NCI-H510A (cell line): ENCODE measurements at places on chromosomes 4 and X.

GRCh38 chrX:123169247-123169901, 14.7 kb upstream of the GRIA3 start:
- DNase-seq, result no peak

- DNase-seq, result no peak
These were observed 329.6 kb upstream of the CLNK start for GRCh38 chr4:11014199-11014598.

GRCh38 chr4:186807808-186808629, 84.4 kb upstream of the FAT1 start:
- DNase-seq, result no peak

- DNase-seq, result no peak
These were observed 304.9 kb upstream of the KLF3 start for GRCh38 chr4:38359113-38359512.

- no peak for DNase-seq
These were observed 566.4 kb upstream of the DIPK2B start for GRCh38 chrX:45766981-45767501.

- DNase-seq, result no peak
These were observed 69.4 kb downstream of the PDS5A start for GRCh38 chr4:39908284-39908683.

DNA sequence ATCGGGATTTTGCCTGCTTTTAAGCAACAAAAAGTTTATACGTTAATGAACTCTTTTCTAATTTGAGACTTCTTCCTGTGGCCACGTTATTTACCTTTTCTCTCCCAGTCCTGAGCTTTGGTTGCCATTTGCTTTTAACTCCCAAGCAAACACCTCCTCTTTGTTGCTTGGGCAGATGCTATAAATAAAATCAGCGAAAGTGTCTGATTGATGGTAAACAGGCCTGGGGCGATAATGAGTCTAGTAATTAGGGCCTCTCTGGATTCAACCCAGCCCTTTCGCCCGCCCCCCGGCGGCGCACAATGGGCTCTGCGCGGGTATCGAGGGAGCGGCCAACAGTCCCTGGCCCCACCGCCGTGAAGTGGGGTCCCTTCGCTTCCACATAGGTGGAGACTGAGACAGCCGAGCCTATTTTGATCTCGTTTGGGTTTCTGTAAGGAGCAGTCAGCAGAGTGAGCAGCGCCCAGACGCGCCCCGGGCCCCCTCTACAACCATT, 790 bp downstream of the CLGN start:
- peak; percentile 35 for DNase-seq

DNA sequence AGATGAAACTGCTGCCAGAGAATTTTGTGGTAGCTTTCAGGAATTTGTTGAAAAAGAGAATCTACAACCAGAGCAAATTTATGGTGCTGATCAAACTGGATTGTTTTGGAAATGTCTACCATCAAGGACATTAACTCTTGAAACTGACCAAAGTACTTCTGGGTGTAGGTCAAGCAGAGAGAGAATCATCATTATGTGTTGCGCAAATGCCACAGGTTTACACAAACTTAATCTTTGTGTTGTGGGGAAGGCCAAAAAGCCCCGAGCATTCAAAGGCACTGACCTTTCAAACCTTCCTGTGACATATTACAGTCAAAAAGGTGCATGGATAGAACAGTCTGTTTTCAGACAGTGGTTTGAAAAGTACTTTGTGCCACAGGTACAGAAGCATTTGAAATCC, 2.1 kb downstream of the TIGD2 start:
- DNase-seq, result no peak

DNA sequence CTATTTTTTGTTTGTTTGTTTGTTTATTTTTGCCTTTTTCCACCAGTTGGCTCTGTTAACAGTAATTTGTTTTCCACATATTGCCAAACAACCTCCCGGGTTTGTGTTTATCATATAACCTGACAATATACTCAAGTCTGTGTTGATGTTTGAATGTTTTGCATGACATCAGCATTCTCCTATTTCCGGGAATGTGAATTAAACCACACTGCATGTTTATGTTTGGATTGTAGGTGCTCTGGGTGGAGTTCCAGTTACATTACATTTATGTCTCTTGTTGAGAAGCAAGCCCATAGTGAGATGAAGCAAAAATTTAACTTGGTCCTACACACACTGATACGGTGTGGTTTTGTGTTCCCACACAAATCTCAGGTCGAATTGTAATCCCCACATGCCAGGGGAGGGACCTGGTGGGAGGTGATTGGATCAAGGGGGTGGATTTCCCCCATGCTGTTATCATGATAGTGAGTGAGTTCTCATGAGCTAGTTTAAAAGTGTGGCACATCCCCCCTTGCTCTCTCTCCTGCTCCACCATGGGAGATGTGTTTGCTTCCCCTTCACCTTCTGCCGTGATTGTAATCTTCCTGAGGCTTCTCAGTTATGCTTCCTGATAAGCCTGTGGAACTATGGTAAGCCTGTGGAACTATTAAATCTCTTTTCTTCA, 54.4 kb upstream of the CLNK start:
- DNase-seq, result no peak

DNA sequence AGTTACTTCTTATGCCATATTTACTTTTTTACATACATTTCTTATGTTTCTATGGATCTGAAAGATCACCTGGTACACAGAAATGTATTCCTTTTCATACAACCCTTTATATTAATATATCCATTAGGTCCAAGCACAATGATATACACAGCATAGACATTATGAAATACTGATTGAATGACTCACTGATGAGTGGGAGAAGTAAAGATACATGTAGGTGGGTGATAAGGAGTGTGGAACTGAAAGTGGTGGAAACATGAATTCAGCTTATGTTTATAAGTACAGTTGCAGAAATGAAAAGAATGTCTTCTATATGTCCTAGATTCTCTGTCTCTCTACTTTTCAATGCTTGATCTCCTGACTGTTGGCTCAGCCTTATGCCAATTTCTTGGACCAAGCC, 87.9 kb downstream of the YIPF7 start:
- DNase-seq, result no peak

DNA sequence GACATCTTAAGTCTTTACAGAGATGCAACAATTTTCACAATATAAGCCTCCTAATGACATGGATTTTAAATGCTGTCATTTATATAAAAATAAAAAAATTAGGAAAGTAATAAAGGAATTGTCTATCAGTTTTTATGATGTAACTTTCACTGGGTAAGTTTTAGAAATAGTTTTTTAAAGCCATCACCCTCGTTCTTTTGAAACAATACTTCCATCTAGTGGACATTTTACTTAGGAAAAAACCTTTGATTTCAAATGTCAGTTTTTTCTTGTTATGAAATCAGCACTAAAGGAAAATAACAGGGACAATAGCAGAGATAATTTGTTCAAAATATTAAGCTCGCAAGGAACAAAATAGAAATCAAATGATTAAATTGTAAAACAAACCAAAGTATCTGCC, 24.3 kb upstream of the NDNF start:
- DNase-seq, result no peak

- DNase-seq, result no peak
These were observed 39.0 kb downstream of the DDX60 start for GRCh38 chr4:168279556-168279955.

DNA sequence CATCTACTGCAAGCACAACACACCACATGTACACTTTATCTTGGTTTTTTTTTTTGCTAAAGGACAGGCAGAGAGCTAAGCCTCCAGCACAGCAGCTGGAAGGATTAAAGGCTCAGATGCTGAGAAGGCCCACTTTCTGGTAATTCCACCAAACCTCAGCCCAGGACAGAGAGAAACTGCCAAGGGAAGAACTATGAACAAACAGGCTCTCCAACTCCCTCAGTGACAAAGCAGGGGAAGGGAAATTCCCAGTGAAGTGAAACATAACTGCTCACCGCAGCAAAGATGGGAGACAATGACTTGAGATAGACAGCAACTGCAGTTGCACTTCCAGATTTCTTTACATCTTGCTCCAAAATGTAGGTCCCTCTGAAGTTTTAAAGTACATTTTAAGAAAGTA, 4.8 kb downstream of the PROM1 start:
- DNase-seq, result no peak

DNA sequence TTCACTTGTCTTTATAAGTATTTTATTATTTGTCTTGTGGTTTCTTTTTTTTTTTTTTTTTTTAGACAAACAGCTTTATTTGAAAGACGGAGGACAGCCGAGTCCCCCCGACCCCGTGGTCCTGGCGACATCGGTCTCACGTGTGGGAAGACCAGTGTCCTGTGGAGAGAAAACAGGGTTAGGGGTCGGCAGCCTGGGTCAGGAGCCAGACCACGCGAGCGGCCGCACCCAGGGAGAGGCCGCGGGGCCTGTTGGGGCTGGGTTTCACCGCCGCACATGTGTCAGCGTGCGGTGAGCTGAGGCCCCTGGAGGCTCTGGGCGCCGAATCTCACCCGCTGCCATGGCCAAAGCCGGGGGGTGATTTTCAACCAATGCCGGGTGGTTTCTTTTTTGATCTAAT, 17.8 kb upstream of the RAB33B start:
- DNase-seq, result no peak

DNA sequence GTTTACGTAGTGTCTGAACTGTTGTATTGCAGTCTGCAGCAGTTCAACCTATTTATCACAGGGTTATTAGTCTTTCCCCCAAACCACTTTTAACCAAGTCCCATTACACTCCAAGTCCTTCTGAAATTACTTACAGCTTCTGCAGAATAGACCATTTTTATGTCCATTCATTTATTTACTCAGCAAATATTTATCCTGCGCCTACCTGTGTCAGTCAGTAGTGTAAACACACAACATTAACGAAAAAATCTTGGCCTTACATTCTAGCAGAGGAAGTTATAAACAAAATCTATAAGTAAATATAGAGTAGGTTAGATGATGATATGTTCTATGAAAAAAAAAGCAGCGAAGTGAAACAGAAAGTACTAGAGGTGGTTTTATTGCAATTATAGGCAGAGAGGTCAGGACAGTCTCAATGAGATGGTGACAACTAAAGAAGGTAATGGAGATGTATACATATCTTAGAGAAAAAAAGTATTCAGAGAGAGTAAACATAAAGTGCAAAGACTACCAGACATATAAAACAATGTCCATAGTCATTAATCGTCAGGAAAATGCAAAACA, 534.7 kb downstream of the KCNIP4 start:
- DNase-seq, result no peak

DNA sequence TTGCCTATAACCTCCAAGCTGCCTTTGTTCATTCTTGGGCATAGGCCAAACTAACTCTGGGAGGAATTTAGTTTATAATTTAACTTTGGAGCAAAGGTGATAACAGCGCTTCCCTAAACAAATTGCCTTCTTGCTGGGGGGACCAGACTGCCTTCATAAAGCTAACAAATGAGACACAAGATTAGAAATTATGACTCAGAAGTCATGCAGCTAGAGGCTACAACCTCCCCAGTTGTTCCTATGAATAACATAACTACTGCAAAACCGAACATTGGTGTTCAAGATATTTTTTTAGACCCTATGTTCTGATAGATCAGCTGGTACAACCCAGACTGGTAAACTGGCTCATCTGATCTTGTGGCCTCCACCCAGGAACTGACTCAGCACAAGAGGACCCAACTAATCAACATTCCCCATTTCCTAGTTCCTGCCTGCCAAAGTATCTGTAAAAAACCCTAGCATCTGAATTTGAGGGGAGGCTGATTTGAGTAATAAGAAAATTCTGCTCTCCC, 22.0 kb upstream of the TMPRSS11B start:
- no peak for DNase-seq

- no peak for DNase-seq
These were observed 175.6 kb downstream of the SNCA start for GRCh38 chr4:89661173-89661899.

DNA sequence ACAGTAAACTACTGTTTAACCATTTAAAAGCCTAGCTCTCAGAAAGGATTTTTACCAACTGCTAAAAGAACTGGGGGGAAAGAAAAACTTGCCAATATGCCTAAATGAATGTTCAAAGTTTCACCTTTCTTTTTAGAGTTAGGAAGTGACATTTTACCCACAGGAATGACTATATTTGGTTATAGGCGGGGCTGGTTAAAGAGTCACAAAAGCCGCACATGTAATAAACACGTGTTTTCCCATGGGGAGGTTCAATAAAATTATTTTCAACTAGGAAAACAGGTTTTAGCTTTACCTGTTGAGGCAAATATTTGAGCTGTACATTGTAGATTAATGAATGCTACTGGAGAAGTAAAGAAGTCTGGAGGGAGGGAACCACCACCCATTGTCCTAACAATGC, 41.6 kb upstream of the UGDH start:
- DNase-seq, result no peak

- no peak for DNase-seq
These were observed 77.8 kb downstream of the GALNTL6 start for GRCh38 chr4:171891038-171891437.

GRCh38 chr4:176588436-176588835, 204.3 kb downstream of the VEGFC start:
- no peak for DNase-seq

DNA sequence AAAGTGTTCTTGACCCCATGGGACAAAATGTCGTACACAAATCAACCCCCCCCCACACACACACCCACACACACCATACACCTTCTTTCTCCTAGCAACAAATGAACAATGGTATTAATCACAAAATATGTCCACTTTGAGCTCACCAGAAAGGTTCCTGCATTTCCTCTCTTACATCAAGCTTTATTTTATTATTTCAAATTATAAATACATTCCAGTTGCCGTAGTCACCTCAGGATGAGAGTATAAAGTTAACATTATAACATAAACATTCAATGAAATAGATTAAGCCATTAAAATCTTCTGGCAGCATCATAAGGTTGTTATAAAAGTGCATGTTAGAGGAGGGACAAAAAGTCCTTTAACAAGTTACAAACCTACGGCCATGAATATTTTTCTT, 7.3 kb downstream of the XK start:
- no peak for DNase-seq

GRCh38 chr4:70739496-70740337, 18.0 kb downstream of the RUFY3 start:
- DNase-seq, result no peak

DNA sequence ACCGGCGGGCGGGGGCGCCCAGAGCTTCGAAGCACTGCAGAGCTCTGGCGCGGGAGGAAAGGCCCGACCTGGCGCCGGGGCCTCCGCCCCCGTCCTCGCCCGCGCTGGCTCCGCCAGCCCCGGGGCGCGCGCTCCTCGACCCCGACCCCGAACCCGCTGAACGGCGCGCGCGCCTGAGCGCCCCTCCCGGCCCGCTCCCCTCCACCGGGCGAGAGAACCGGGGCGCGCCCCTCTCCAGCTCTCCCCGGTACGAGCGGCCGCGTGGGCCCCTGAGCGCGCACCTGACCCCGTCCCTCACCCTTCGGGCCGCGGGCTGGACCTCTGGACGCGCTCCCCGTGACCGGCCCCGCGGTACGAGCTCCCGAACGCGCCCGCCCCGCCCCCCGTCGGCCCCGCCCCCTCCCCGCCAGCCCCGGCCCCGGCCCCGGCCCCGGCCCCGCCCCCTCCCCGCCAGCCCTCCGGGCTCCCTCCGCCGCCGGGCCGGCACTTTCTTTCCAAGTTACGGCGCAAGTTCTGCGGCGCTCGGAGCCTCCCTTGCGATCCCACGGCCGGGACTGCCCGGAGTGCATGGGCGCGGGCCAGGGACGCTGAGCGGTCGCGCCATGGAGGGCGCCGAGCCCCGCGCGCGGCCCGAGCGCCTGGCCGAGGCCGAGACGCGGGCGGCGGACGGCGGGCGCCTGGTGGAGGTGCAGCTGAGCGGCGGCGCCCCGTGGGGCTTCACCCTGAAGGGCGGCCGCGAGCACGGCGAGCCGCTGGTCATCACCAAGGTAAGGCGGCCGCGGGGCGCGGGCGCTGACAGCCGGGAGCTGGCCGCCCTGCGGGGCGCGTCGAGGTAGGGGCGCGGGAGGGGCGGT, at the start of gene SHROOM2:
Gene SHROOM2 (plus strand): TSS at position 486 of the 854 bp plus-strand sequence. CDS start 117 bp downstream, at position 603.
- DNase-seq, result peak; percentile 15
